ENCODE measurements at places on chromosomes 1 and 21.

DNA sequence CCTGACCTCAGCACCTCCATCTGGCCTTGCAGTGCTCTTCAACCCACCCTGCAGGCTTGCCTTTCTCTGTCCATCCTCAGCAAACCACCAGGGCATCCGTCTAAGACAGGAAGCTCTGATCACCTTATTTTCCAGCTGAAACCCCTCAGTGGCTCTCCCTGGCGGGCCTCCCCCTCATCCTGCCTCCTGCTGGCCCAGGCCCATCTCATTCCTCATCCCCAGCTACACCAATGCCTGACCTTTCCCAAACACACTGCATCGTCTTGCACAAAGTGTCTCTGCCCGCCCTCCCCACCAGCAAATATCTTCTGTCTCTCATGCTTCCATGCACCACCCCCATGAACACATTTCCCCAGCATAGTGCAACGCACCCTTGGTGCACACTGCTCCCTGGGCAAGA, 205.0 kb downstream of the TOMM20 start:
- DNase-seq, result no peak

GRCh38 chr1:64980745-64981600, 14.6 kb upstream of the JAK1 start:
- DNase-seq, result no peak

GRCh38 chr1:206107168-206107544, 10.0 kb downstream of the AVPR1B start:
- no peak for DNase-seq

DNA sequence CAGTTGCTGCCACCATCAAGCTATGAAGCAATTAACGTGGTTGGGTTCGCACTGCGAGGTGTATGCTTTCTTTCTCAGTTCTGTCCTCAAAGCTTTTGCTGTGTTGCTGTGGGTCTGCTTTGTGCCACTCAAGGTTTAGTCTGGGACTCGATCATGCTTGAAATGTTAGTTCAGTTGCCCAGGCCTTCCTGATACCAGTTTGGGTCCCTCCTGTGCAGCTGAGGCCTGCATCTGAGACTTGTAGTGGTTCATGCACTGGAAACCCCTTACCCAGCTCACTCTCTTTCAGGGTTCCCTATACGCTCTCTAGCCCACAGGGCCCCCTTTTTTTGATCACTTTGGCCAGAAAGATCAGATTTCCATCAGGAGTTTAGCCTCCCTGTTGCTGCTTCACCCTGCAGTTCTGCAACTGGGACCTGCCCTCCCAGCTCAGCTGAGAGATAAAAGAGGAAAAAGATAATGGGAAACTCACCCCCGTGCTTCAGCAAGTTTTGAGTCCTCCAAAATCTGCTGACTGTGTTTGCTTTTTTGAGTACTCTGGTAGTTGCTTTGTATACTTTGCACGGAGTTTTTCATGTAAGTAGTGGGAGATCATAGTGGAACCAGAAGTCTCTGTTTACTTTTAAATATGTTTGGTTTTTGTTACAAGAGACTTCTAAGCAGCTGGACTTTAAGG, 317.0 kb downstream of the HHAT start:
- DNase-seq, result no peak

GRCh38 chr1:65189576-65190115, 41.6 kb downstream of the AK4 start:
- DNase-seq, result no peak

- DNase-seq, result no peak
These were observed 41.3 kb downstream of the COL6A1 start for GRCh38 chr21:46022551-46023525.

GRCh38 chr1:154775621-154776605, 94.2 kb downstream of the KCNN3 start:
- no peak for DNase-seq

DNA sequence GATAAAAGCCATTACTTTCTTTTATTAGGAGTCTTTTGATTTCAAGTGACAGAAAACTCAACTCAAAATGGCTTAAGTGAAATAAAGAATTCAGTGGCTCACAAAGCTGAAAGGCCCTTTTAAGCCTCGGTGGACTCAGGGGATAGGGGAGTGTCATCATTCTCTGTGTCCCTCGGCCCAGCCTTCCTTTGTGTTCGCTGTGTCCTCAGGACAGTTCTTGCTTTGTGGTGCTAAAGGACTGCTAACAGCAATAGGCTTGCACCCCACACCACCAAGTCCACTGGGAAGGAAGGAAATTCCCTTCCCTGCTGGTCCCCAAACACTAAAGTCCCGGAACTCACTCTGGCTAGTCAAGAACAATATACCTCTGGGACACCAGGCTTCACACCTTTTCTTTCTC, 129.2 kb downstream of the NTPCR start:
- no peak for DNase-seq

DNA sequence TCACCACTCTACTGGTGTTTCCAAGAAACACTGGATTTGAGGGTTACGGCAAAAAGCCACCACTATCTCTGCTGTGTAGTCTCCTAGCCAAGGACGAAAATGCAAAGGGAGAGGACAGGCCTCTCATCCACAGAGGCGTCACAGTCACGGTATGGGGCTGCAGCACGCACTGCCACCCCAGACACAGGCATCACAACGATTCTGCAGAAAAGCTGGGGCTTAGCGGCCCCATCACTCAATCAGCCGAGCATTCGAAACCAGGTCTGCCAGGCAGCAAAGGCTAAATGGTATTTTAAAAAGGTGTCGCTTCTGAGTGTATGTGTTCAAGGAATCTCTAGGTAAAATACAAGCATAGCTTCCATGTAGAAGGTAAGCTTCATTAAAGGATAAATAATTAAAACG, 1.4 kb downstream of the RIPK4 start:
- no peak for DNase-seq

- no peak for DNase-seq
These were observed 4.6 kb upstream of the MSH4 start for GRCh38 chr1:75792091-75792490.

DNA sequence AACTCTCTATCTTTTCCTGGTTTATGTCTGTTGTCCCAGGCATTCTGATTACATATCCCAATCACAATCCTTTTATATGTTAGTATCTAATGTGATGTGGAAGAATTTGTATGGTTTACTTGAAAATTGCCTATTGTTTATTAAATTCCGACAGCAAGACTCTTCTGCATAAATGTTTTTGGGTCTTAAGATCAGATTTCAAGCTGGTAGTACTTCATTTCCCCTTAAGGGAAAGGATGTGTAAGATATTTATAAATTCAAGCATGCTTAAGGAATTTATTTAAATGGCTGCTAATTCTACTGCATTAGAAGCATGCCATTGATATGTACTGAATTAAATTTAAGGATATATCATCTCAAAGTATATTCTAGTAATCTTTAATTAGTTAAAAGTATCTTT, 20.4 kb upstream of the GPR88 start:
- DNase-seq, result no peak

- no peak for DNase-seq
These were observed 92.3 kb downstream of the PDE9A start for GRCh38 chr21:42745511-42746239.

- no peak for DNase-seq
These were observed 12.3 kb upstream of the LYPLAL1 start for GRCh38 chr1:219161371-219161770.

DNA sequence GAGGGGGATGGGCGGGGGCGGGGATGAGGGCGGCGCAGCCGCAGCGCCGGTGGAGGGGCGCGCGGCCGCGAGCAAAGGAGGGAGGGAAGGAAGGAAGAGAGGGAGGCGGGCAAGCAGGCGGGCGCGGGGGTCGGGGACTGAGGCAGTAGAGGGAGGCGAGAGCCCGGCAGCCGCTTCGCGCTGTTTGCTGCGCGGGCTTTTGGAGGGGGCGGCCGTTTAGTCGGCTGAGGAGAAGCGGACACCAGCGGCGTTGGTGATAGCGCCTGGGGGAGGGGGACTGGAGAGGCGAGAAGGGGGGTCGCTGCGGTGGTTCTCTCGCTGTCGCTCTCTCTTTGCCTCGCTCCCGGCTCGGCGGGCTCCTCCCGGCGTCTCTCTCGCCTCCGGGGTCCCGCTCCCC, at the start of gene HS2ST1:
Gene HS2ST1, plus strand, starts transcription at position 35 of the 397 bp plus-strand sequence.
- no peak for DNase-seq

DNA sequence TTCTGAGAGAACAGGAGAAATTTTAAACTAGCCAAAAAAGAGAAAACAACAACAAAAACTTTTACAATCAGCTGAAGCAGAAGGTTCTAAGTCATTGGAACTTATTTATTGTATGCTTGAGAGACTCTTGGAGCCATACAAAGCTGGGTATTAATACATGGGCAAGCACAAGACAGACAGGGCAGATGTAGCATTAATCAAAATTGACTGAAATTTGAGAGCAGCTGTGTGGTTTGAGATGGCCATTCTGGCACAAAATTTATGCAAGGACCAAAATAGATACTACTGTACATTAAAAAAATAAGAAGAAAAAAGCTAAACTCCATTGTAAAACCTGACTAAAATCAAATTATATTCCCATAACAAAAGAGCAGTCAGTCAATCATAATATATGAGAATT, 892.5 kb downstream of the PLA2G4A start:
- no peak for DNase-seq

DNA sequence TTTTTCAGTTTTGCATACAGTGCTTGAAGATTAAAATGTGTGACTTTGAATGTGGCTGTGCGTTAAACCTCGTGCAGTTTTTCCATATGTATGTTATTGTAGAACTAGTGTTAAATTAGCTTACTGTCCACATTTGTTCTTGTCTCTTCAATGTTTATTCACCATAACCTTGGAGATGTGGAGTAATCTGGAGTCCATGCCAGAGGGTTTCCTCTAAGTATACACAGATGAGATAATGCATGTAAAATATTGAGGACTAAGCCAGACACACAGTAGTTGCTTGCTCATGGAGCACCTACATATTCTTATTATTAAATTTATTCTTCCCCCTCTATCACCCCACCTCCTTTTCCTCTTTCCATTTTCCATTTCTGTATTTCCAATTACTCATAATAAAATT, 7.7 kb upstream of the GIPC2 start:
- no peak for DNase-seq

DNA sequence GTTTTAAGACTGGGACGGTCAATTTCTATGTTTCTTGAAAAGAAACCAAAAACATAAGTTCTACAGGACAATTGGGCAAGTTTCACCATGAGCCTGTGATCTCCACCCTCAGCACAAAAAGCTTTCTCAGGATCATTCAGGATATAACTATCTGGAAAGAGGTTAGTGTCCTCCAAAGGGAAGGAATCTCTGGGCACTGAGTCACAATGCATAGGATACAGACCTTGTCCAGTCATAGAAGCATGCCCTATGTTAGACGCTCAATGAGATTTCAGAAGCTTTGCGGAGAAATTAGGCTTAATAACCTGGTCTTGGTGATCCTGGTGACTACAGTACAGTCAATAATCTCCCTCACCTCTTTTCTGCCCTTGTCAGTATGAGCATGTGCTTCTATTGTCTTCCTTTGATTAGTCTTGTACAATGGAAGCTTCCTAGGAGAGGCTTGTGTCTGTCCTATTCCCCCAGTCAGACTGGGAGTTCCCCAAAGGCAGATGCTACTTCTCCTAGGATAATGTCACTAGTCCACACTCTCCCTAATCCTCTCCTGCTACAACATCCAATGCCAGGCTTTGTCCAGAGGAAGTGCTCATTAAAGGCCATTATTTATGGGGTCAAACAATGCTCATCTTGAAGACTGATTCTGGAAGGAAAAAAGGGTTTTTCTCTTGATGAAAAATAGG, 97.4 kb downstream of the KCNH1 start:
- DNase-seq, result no peak

DNA sequence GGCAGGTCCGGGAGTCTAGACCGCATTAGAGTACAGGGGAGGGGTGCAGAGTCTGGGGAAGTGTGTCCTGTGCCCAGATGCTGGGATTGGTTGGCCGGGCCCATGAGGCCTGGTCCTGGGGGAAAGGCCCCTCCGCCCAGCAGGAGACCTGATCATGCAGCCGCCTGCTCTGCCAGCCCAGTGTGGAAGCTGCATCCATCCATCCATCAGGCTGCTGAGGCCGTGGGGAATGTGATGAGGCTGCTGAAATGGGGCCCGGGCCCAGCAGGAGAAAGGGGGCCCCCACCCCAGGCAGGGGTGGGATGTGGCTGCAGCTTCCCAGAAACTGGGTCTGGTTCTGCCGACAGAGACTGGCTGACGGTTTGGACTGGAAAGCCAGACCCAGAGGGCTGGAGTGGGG, 37.2 kb downstream of the EPHA2 start:
- no peak for DNase-seq
